ENCODE measurements at places on chromosomes 13 and 19. TPM values are rescaled to one million over a fixed set of nuclear protein-coding genes. Genes with fewer than 3 reads are reported as not detected.

- no peak for DNase-seq
Measured at GRCh38 chr13:40376296-40376849, 290.1 kb downstream of the FOXO1 start.

GRCh38 chr13:49935171-49936074 lies 717 bp downstream of the SPRYD7 start:
- DNase-seq = peak; percentile 14

GRCh38 chr13:89150362-89150761 lies 1479.2 kb downstream of the SLITRK5 start:
- DNase-seq = no peak

GRCh38 chr19:48491793-48492123 lies 19.9 kb downstream of the LMTK3 start:
- DNase-seq = no peak

GRCh38 chr13:91574766-91575165 lies 176.3 kb downstream of the GPC5 start:
- no peak for DNase-seq

DNA sequence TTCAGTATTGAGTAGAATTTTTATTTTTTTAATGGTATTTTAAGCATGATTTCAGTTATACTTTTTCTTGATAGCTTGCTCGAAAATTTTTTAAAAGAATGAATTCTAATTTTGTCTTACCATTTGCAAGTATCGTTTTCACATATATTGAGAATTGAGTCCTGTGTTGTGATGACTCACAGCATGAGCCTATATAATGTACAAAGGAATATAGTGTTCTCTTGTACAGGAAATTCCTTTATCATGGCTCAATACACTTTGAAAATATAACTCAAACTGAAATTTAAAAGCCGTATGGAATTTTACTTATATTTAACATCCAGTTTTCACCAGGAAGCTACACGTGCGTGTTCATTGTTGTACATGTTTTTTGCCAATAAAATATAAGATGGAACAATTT lies 161.1 kb upstream of the TMTC4 start:
- no peak for DNase-seq

DNA sequence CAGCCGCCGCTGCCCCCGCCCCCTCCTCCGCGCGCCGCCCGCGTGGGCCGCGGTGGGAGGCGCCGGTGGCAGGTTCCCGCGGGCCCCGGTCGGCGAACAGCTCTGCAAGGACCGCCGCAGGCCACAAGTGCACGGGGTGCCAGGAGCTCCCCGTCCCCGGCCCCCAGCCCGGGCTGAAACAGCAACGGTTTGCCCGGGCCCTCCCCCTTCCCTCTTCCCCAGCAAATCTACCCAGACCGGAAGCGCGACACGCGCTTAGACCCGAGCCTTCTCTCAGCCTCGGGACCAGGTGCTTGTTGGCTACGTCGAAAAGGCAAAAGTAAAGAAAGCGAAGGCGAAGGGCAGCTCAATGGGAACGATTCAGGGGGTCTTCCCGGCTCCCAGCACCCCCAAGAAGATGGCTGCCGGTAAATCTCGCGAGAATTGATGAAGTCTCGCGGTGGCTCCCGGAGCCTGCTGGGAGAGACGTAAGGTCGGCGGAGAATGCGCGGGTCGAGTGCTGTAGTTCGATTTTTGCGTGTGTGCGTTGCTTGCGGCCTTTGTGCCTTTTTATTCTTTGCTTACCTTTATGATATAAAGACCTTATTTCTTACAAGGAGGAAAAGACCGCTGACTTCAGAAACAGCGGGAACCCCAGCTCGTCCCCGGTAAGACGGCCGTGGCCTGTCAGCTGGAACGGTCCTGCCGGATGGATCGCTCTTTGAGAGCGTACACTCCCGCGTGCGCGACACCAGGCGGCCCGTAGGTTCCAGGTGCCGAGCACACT lies at the start of gene RBM26:
RBM26 (minus strand) TSS at position 425 of the 766 bp plus-strand sequence. CDS start 481 bp downstream, outside the sequence.
- DNase-seq = peak; percentile 98

Gene C19orf33
- 5.5 TPM for polyA plus RNA-seq

Gene SH3GL1
- 54.0 TPM for polyA plus RNA-seq

Gene ZNF324B
- polyA plus RNA-seq = 5.4 TPM

Gene CYP2A7
- 0.40 TPM for polyA plus RNA-seq

Gene IFNL1
- polyA plus RNA-seq = not detected
